Naive thymus-derived CD4-positive, alpha-beta T cell (primary cell): ENCODE measurements at places on chromosomes 4 and X.

- DNase-seq: no peak
Observed at GRCh38 chrX:125444659-125445058, 125.0 kb downstream of the TEX13C start.

DNA sequence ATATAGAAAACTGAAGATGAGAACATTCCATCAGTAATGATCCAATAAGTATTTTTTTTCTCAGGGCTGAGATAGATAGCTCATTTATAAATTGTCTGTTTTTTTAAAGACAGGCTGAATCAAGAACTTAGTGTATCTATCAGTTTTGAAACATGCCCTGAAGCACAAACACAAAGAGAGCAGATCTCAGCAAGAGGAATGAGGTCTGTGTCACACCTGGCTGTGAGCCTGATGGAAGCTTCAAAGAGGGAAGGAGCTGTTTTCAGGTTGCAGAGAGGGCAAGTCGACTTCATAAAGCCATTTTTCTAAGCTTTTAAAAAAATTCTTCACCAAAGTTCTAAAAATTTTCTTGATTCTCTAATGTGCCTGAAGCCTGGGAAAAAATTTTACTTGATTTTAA is 434.9 kb downstream of the PDGFC start:
- no peak for DNase-seq

GRCh38 chr4:118865091-118865708 is 23.5 kb upstream of the SYNPO2 start:
- no peak for DNase-seq

- DNase-seq: no peak
Observed at GRCh38 chr4:106303548-106304281, 12.3 kb downstream of the TBCK start.
